HFF-Myc (cell line): ENCODE measurements at places on chromosomes 7 and 10.

DNA sequence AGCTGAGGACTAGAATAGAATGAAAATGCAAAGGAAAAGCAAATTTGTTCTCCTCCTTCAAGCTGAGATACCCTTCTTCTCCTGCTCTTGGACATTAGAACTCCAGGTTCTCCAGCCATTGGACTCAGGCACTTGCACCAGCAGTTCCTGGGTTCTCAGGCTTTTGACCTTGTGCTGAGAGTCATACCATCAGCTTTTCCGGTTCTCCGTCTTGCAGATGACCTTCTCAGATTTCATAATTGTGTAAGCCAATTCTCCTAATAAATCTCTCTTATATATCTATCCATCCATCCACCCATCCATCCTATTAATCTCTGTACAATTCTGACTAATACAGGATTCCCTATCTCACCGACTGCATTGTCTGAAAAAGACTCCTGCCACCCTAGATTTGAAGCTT is 108.3 kb downstream of the AHR start:
- DNase-seq: no peak

DNA sequence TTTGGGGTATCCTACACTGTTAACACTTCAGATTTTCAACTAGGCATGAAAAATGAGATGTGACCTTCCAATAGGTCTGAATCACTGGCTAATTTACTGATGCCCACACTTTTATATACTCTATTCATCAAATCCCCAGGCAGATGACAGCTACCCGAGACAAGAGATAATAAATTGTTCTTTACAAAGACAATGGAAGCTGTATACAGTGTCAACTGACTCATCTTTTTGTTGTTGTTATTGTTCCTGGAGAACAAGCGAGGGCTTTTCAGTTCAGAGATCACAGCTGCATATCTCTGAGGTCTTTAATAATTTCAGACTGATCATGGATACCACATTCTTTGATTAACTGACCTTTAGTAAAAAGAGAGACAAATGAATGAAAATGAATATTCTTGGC is 228.9 kb downstream of the SDHAF3 start:
- DNase-seq: no peak

GRCh38 chr10:132542086-132542775 is 4.6 kb downstream of the INPP5A start:
- no peak for DNase-seq

DNA sequence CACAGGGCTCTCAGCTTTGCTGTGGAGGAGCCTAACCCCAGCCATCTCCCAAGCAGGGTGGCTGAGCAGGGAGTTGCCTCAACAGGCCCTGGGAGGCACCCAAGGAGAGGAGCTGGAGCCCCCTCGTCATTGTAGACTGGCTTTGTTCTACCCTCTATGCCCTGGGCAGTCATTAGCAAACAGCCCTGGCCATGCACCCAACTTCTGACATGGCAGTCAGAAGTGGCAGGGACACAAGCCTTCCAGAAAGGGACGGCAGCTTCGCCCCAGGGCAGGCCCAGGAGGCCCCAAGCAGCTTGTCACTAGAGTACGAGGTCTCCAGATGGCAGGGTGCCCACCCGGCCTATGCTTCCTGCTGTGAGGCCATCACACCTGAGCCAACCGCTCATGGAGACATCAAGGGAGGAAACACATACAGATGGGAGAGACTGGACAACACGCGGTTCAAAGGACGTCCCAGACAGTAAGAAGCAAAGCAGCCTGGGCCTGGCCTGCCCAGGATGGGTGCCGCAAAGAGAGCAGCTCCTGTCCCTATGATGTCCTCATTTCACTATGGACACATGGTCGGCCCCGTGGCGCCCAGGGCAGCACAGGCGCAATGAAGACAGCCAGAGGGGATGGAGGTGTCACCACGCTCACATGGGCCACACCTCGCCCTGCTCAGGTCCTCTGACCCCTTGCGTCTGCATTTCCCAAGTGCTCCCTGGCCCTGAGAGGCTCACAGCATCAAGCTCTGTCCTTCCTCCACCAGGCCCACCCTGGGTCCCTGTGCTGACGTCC is 190.9 kb upstream of the CXCL12 start:
- no peak for DNase-seq

- no peak for DNase-seq
Measured at GRCh38 chr10:71036297-71036966, 148.1 kb upstream of the PCBD1 start.

- no peak for DNase-seq
Measured at GRCh38 chr7:127820732-127821085, 168.7 kb downstream of the SND1 start.

- no peak for DNase-seq
Measured at GRCh38 chr7:140540136-140540777, 61.0 kb upstream of the MKRN1 start.

DNA sequence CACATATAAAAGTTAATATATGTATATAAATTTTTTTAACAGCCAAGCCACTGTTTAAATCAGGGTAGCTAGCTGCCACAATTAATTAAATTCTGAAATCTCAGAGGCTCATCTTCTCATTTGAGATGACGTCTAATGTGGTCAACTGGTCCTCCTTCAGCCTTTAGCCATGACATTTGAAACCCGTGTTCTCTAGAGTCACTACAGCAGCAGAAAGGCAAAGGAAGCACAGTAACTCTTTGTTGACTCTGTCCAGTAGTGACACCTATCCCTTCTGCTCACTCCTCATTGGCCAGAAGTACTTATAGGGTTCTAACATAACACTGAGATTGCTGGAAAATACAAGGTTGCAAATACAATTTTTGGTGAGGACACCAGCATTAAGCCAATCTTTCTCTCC is 555.5 kb downstream of the ETV1 start:
- DNase-seq: no peak

- DNase-seq: no peak
Measured at GRCh38 chr7:33639552-33640197, 265.7 kb upstream of the BMPER start.

- no peak for DNase-seq
Measured at GRCh38 chr7:141674171-141674671, 27.7 kb downstream of the DENND11 start.

DNA sequence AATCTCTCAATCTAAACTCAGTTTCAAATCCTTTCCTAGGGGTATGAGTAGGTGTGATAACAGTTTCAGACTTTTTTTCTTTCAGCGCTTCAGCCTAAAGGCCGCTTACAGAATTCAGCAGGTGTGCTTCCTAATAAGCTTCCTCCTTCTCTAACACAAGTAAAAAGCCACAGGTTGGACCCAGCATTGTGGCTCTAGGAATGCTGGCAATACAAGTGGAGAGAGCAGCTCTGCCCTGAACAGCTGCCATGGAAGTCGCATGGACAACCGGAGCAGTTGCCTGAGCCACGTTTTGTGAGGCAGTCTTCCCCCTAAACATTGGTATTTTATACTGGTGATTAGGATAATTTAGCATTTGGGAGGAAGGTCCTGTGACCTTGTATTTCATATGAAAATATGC is 83.5 kb downstream of the ST7 start:
- DNase-seq: no peak

DNA sequence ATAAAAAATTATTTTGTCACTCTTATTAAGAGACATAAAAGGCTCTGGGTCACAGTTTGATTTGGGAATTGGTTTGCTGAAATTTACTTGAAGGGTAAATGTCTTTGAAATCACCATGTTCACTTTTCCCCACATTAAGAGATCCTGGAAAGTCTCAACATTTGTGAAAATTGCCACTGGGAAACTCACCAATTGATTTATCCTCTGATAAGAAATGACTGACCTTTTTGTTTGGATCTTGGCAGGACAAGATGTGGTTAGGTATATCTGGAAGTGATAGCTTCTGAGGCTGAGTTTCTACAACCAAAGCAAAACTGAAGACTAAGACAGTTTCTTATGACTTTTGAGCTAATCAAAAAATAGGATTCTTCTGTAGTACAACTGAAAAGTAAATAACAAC is 107.1 kb upstream of the TMEM106B start:
- no peak for DNase-seq

DNA sequence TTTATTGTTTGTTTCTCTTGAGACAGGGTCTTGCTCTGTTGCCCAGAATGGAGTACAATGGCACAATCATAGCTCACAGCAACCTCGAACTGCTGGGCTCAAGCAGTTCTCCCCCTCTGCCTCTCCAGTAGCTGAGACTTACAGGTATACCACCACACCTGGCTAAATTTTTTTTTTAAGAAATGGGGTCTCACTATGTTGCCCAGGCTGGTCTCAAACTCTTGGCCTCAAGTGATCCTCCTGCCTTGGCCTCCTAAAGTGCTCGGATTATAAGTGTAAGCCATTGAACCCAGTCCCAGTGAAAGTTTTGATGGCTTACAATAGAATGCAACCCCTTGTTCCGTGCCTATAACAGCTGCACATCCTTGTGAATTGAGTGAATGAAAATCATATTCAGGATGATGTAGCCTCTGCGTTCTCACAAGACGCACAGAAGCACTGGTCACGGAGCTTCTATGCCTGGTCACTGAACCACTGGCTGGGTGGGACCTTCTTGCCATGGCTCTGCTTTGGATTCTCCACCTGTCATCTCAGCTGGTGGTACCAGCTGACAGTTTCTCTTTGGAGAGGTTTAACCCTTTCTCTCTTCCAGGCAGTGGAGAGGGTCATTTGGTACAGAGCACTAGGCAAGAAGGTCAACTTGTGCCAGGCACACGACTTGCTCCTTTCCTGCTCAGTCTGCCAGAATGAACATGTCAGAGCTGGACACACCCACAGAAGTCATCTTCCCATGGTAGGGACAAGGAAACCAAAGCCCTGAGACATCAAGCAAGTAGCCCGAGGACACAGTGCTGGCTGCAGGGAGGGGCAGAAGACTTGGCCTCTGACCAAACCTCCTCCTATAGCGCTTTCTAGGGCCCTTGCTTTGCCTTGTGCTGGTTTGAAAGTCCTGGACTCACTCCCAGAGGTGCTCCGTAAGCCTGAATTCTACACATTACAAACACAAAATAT is 89.6 kb downstream of the ATXN7L1 start:
- no peak for DNase-seq

GRCh38 chr10:72276421-72277339 is 3.0 kb downstream of the DDIT4 start:
- no peak for DNase-seq

GRCh38 chr7:125423458-125424155 is 494.0 kb upstream of the POT1 start:
- DNase-seq: no peak

DNA sequence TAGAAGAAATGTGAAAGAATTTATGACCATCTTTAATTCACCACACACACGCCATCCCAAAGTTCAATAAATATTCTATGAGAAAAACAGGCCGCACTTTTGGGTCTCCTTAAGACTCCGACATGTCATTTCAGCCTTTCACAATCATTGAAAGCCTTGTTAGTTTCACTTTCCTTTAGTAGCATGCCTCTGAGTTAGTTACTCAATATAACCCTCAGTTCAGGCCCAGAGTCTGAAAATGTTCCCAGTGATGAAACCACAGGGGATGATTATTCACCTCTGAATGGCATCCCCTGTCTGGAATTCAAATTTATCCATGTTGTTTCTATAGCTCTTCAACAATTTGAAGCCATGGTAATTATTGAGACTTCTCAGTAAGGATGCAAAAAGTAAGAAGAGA is 278.1 kb upstream of the NRP1 start:
- no peak for DNase-seq

DNA sequence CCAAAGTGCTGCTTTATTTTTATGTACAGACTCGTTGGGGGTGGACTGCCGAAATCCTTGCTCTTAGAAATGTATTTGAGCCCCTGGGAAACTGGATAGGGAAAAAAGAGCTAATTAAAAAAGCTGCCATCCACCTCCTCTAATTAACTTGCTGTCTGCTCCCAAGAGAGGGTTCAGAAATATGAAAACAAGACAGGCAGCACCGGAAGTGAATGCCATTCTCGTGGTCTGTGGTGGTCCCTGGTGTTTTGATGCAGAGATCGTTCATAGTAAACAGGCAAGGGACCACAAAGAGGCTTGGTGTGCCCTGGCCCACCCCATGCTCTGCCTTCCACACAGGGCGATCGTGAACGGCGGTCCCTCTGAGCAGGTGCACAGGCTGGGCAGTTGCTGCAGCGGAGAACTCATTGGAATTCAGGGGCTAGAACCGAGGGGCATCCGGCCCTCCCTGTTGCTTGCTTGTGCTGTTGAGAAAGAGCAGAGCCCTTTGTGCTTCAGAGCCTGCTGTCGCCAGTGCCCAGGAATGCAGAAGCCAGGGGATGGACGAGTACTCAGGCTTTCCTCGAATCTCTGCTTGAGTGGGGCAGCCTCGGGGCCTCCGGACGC is 79.1 kb upstream of the BTBD16 start:
- DNase-seq: no peak

GRCh38 chr10:30827531-30828120 is 198.1 kb upstream of the LYZL2 start:
- DNase-seq: peak; percentile 90

DNA sequence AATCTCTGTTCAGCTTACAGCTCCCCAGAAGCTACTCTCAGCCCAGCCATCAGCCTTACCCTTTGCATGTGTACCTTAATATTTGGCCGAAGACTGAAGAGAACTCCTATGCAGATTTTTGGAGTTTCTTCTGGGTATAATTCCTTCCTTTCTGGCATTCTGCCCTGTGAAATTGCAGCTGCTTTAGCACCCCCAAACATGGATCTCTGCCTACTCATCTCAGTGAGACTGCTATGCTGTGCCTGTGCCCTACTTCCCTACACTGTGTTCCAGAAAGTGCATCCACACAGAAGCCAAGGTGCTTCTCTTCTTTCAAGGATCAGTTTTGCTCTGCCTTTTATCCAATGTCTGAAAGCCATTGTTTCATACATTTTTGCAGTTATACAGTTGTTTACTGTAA is 81.6 kb downstream of the NPY start:
- no peak for DNase-seq

GRCh38 chr7:106535234-106535932 is 125.6 kb downstream of the CCDC71L start:
- DNase-seq: peak; percentile 17

- DNase-seq: no peak
Measured at GRCh38 chr7:47574482-47575329, 7.2 kb downstream of the TNS3 start.

DNA sequence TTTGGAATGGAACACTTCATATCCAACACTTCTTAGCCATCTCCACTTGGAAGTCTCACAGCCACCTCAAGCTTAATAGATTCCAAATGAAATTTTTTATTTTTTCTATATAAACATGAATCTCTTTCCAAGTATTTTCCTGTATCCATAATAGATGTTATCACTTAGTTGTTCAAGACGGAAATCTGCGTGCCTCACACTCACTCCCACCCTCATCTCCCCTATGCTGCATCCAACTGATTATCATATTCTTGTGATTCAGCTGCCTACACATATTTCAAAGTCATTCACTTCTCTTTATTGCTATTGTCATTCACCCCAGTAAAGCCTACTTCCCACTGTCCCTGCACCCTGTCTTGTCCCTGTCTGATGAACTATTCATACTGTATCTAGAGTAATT is 70.2 kb upstream of the MKX start:
- no peak for DNase-seq
